ENCODE measurements at places on chromosomes 12 and 14.

DNA sequence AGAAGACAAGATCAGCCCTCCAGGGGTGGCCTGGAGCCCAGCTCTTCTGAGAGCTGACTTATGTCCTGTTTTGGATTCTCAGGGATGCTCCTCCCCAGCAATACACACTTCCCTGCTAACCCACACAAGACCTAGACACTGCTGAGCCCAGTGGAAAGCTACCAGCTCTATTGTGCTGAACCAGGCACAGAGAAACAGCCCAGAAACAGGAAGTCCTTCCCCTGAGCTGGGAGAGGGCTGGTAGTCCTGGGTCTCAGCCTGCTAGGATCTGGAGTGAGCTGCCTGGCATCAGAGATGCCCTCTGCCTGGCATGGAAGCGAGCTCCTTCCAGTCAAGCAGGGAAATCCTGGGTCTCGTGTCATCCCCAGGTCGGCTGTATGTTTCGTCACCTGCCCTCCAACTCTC, 1.2 kb upstream of the LAG3 start:
- DNase-seq, result no peak

- no peak for DNase-seq
Observed at GRCh38 chr12:69846976-69847375, 21.9 kb downstream of the MYRFL start.

- DNase-seq, result no peak
Observed at GRCh38 chr14:103213331-103213730, 90.1 kb downstream of the TNFAIP2 start.

GRCh38 chr12:110591451-110592051, 8.4 kb upstream of the PPTC7 start:
- no peak for DNase-seq
